Activated CD4-positive, alpha-beta memory T cell treated with anti-CD3 and anti-CD28 coated beads for 36 hours (primary cell): ENCODE measurements at places on chromosomes 2 and 18. TPM values are rescaled to one million over a fixed set of nuclear protein-coding genes. Genes with fewer than 3 reads are reported as not detected.

C2orf78 gene
- total RNA-seq, result not detected

RGPD4 gene
- total RNA-seq, result 0.05 TPM

UGT1A10 gene
- total RNA-seq, result not detected

ATG9A gene
- total RNA-seq, result 34.7 TPM

FAM237A gene
- not detected for total RNA-seq

DAW1 gene
- total RNA-seq, result not detected

FLACC1 gene
- 0.67 TPM for total RNA-seq

KLF11 gene
- total RNA-seq, result 5.6 TPM

ACTG2 gene
- not detected for total RNA-seq

DSC3 gene
- total RNA-seq, result not detected

CAVIN2 gene
- not detected for total RNA-seq

IL1RN gene
- total RNA-seq, result 10.5 TPM

LGALSL gene
- 1.3 TPM for total RNA-seq

MYOM1 gene
- total RNA-seq, result 0.90 TPM

CHAC2 gene
- total RNA-seq, result 13.2 TPM

TTC32 gene
- total RNA-seq, result 14.2 TPM

KCNS3 gene
- 0.17 TPM for total RNA-seq

MCM6 gene
- 284 TPM for total RNA-seq

PAIP2B gene
- total RNA-seq, result 2.2 TPM

ADAM23 gene
- 1.8 TPM for total RNA-seq

CD207 gene
- not detected for total RNA-seq

SGO2 gene
- 40.7 TPM for total RNA-seq

RANBP2 gene
- total RNA-seq, result 72.0 TPM

VWC2L gene
- total RNA-seq, result not detected

MZT2B gene
- 401 TPM for total RNA-seq

LIMS3 gene
- 3.3 TPM for total RNA-seq

ABCG8 gene
- total RNA-seq, result not detected

POTEE gene
- 0.57 TPM for total RNA-seq

POTEI gene
- not detected for total RNA-seq

SRD5A2 gene
- not detected for total RNA-seq

PLEKHH2 gene
- 0.73 TPM for total RNA-seq

TXNDC9 gene
- total RNA-seq, result 30.5 TPM

REG3A gene
- total RNA-seq, result not detected

GPBAR1 gene
- total RNA-seq, result 0.19 TPM

NT5DC4 gene
- total RNA-seq, result not detected

CDH20 gene
- total RNA-seq, result not detected

ANO7 gene
- total RNA-seq, result 2.1 TPM

EGR4 gene
- total RNA-seq, result 0.34 TPM

PRKAG3 gene
- not detected for total RNA-seq

TBR1 gene
- total RNA-seq, result not detected

LRRC30 gene
- total RNA-seq, result not detected

IGFBP5 gene
- total RNA-seq, result not detected

MC4R gene
- not detected for total RNA-seq

TNP1 gene
- total RNA-seq, result not detected

COLEC11 gene
- total RNA-seq, result not detected

KRTCAP3 gene
- total RNA-seq, result 6.4 TPM

ADD2 gene
- total RNA-seq, result 5.6 TPM

BZW1 gene
- 423 TPM for total RNA-seq

ESPNL gene
- 0.14 TPM for total RNA-seq

DSG1 gene
- not detected for total RNA-seq

PLEK gene
- total RNA-seq, result 7.6 TPM

DCTN1 gene
- total RNA-seq, result 75.6 TPM

SH3BP4 gene
- 0.46 TPM for total RNA-seq

NFATC1 gene
- total RNA-seq, result 85.4 TPM

NTSR2 gene
- total RNA-seq, result not detected

C2orf66 gene
- total RNA-seq, result not detected
